ENCODE measurements at places on chromosomes 7 and 10.
A peak's percentile ranks its signal among the peaks of the same experiment; 100 is the strongest.

DNA sequence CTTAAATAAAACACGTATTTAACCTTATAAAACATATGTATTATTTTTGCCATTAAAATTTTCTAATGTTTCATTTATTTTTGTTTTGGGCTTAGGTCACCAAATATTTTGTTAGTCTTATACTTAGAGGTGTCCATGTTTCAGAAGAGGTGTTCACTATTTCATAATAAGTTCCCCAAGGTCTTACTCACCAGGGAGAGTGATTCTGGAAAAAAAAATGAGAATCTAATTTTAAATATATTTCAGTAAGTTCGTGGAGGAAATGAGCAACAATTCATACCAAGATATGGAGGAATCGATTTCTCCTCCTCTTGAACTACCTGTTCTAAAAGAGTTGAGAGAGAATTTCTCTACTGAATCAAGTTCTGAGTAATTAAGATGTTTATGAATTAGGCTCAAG, 271.6 kb upstream of the SLC26A5 start:
- DNase-seq = no peak

DNA sequence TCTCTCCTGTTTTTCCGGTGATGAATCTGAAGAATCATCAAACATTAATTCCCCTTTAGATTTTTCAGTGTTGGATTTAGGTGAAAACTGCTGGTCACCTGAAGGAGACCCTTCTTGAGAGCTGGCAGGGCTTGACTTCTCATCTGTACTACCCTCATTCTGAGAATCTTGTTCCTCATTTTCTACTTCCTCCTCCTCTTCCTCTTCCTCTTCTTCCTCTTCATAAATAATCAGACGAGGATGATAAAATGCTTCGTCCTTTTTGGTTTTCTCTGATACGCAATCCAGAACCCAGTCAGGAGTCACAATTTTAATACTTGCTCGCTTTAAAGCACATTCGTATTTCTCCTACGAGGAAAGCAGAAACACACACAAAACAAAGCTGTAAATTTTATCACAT, 26.9 kb downstream of the PAXIP1 start:
- DNase-seq = no peak

GRCh38 chr10:4041635-4042034, 256.6 kb upstream of the KLF6 start:
- no peak for DNase-seq

GRCh38 chr10:119412244-119413092, 130.1 kb downstream of the RGS10 start:
- DNase-seq = no peak

DNA sequence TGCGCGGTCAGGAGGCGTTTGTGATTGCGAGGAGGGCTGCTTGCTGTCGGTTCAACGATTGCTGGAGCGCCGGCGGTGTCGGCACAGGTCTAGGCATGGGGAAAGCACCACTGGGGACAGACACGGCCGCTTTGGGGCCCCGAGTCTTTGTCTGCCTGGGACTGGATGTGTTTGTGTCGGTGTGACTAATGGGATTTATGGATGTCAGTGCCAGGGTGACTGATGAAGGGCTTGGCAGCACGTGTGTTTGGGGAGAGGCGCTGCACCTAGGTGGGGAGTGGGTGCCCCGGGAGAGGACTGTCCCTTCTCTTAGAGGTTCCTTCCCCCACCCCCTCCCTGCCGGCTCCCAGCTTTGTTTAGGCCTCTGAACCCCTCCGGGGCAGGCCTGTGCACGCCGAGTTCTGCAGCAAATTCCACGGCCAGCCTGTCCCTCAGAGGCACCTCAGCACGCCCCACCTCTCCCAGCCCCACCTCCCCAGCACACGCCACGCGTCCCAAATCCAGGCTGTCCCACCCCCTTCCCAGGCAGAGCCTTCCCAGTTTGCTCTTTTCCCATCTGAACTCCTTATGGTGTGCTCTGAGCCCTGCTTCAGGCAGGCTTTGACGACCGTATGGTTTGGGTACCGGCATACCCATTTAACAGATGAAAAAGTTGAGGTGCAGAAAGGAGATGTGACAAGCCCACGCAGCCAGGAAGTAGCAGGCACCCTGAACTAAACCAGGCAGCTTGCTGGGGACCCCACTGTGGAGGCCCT, 6.4 kb upstream of the TNRC18 start:
- peak; percentile 81 for DNase-seq

All from endodermal cell (in vitro differentiated cells).